ENCODE measurements at places on chromosomes 11 and 22.

GRCh38 chr11:73324665-73325035, 16.6 kb downstream of the ARHGEF17 start:
- DNase-seq: no peak

DNA sequence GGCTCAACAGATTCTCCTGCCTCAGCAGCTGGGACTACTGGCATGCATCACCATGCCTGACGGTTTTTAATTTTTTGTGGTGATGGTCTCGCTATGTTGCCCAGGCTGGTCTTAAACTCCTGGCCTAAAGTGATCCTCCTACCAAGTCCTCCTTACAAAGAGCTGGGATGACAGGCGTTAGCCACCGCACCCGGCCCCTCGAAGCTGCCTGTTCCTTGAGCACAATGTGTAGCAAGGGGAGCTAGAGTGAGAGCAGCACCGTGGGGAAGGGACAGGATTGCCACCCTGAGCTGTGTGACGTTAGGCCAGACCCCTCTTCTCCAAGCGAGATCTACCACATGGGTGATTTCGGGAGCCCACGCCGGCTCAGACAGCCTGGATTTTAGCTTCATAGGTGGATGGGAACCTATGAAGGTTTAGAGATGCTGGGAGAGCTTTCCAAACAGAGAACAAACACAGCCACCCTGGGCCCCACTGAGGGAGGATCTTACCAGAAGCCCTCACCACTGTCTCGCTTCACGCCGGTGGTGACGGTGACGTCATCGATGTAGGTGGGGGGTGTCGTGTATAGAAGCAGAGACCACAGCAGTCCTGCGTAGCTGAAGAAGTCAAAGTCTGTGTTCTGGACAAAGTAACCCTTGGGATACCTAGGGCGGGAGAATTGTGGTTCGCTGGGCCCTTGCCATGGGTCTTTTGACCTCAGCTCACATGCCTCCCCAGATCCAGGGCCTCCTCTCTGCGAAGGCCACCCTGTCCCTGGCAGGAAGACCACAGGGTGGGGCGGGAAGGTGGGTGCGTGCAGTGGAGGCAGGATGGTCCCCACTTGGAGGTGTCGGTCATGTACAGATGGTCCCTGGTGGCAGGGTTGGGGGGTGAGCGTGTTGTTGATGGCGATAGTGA, 23.1 kb downstream of the RGL4 start:
- DNase-seq: no peak

- no peak for DNase-seq
Observed at GRCh38 chr11:12118949-12119348, 8.6 kb downstream of the MICAL2 start.

GRCh38 chr11:63242089-63242781, 1.2 kb downstream of the SLC22A25 start:
- no peak for DNase-seq

GRCh38 chr11:46991391-46991790, 54.8 kb downstream of the CSTPP1 start:
- DNase-seq: no peak

DNA sequence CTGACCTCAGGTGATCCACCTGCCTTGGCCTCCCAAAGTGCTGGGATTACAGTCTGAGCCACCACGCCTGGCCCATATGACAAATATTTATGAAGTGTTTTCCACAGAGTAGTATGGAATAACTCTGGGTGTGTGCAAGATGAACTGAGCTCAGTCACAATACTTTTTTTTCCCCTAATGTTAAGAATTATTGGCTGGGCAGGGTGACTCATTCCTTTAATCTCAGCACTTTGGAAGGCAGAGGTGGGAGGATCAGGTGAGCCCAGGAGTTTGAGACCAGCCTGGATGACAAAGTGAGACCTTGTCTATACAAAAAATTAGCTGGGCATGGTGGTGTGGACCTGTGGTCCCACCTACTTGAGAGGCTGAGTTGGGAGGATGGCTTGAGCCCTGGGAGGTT, 6.4 kb downstream of the PTPRJ start:
- no peak for DNase-seq

DNA sequence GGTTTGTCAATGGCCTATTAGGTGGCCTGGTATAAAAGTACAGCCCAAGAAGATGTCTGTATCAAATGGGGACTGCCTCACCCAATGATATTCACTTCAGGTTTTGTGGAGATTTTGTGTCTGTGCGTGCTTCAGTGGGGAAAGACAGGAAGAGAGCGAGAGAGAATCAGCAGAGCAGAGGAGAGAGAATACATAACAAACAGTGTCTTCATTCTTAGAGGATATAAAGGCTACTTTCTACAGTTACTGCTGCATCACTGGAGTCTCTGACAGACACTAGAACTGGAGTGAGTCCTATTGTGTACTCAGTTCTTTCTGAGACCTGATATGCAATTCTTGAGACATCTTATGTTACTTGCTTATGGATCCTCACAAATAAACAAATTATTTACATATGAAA, 115.0 kb downstream of the CASP12 start:
- DNase-seq: no peak

DNA sequence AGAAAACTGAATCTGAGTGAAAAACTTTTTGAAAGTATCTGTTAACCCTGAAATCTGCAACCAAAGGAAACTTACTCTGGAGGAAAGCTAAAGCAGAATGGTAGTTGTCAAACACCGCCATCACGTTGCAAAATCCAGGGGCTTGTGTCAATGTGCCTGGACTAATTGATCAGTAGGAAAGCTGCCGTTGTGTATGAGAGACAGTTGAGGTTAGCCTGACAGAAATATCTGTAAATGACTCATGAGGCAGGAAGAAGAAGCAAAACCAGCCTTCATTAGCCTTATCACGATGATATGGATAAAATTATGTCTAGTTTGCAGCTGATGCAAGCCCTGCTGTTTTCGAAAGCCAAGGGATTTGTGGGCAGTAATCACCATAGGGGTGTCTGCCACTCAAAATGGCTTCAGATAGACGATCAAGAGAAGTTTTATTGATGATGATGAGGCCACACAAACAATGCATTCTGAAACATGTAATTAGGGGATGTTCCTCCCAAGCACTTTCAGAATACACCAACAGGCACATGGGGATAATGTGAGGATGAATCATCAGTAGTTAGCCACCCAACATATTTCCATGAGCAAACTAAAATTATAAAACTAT, 8.9 kb downstream of the SCGB1A1 start:
- no peak for DNase-seq

DNA sequence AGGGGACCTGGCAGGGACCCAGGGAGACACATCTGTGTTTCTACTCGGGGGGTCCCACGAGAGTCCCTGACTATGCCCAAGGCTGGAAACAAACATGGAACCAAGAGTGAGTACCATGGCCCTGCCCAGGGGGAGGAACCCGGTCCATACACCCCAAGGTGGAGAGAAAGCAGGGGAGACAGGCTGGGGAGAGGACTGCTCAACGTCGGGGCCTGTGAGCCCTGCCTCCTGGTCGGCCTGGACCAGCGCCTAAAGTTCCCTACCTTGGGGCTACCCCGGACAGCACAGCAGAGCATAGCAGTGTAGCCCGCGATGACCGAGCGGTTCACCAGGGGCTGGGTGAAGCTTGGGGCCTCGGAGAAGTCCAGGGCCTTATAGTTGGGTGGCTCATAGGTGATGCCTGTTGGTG, 20.2 kb downstream of the MYBPC3 start:
- DNase-seq: no peak

Data from gastrocnemius medialis (tissue), 4 donors.